Activated CD4-positive, alpha-beta T cell treated with anti-CD3 and anti-CD28 coated beads, Interleukin-2, amount 10 ng/mL, durations not matched to agents 7 days and 5 days (primary cell): ENCODE measurements at places on chromosomes 2 and 18.

DNA sequence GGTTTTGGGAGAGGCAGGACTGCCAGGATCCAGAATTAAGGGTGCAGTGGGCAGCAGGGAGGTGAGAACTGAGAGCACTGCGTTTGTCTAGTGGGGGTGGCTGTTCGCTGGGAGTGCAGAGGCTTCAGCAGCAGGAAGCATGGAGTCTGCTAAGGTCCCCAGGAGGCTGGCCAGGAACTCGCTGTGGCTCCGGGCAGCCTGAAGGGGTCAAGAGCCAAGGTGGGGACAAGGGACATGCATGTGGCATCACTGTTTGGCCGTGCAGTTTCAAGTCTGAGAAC, 43.2 kb upstream of the SEMA4C start:
- DNase-seq = no peak
- H3K4me1 ChIP-seq = peaks cover 57% of the 10 kb centered on the region
- peak overlapping the region; percentile 98 for H3K27ac ChIP-seq
- peak overlapping the region; percentile 71 for H3K4me3 ChIP-seq

DNA sequence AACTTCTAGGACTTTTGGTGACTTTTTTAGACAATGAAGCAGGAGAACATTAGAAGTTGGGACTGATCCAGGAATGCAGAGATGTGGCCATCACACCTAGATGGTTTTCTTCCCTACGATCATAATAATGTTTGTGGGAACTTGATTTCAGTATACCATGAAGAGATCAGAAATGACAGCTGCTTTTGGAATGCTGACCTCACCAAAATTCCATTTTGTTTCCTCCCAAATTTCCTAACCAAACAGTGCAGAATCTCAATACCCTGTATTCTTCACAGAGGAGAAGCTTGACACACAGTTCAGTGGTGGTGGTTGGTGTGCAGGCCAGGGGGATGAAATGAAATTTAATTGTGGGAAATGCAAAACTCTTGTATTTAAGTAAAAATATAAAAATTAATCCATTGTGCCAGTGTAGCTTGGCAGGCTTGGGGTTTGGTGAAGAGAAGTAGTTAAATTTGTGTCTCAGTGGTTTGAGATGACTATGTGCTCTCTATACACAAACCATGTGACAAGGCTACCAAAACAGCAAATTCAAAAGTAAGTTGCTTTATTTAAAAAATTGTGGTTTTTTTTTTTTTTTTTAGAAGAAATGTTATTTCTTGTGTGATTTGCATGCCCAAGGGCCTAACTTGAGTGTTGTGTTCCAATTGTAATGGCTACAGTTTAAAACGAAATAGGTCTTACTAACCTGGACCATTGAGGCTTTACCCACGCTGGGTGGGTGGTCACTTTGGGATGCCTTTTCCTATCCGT, 252.4 kb downstream of the LPIN1 start:
- peaks cover 4% of the 10 kb centered on the region for H3K4me1 ChIP-seq
- H3K27me3 ChIP-seq = peaks cover 25% of the 10 kb centered on the region
- H3K27ac ChIP-seq = no peak overlapping the region
- no peaks in the 10 kb centered on the region for H3K36me3 ChIP-seq

DNA sequence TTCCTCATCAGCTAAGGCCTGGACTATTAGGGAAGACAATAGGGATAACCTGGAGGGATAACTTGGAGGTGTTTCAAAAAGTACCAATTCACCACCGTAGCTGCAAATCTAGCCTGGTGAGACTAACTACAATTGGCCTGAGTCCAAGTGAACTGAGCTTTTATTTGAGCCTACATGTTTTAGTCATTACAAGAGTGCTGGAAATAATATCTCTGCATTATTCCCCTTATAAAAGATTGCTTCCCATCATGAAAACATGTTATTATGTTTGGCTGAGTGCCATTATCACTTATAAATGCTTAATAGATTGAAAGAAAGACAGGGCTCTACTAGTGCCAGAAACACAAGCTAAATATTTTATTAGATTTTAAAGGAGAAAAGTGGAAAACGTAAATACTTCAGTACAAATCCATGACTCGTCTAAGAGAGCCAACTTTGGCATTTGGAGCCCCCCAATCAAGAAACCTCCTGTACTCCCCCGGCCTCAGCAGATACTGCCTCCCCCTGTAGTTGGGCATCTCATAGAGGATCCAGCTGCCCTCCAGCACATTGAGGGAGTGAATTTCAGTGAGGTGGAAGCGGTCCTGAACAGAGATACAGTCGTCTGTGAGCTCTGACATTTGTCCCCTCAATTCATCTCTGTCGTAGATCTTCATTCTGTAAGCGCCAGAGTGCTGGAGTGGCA, 3.6 kb downstream of the CRYGB start:
- H3K27me3 ChIP-seq = no peaks in the 10 kb centered on the region
- H3K27ac ChIP-seq = no peak overlapping the region
- DNase-seq = no peak
- H3K36me3 ChIP-seq = no peaks in the 10 kb centered on the region

GRCh38 chr18:61635901-61636528, 256.8 kb downstream of the RNF152 start:
- no peaks in the 10 kb centered on the region for H3K36me3 ChIP-seq
- no peak overlapping the region for H3K4me3 ChIP-seq
- no peaks in the 10 kb centered on the region for H3K4me1 ChIP-seq
- no peak overlapping the region for H3K27ac ChIP-seq
- peak; percentile 51 for DNase-seq

- no peak overlapping the region for H3K27ac ChIP-seq
- no peak for DNase-seq
- H3K36me3 ChIP-seq = peaks cover 4% of the 10 kb centered on the region
- no peaks in the 10 kb centered on the region for H3K27me3 ChIP-seq
- H3K4me1 ChIP-seq = peaks cover 1% of the 10 kb centered on the region
Measured at GRCh38 chr2:84807063-84807485, 73.8 kb downstream of the TRABD2A start.

DNA sequence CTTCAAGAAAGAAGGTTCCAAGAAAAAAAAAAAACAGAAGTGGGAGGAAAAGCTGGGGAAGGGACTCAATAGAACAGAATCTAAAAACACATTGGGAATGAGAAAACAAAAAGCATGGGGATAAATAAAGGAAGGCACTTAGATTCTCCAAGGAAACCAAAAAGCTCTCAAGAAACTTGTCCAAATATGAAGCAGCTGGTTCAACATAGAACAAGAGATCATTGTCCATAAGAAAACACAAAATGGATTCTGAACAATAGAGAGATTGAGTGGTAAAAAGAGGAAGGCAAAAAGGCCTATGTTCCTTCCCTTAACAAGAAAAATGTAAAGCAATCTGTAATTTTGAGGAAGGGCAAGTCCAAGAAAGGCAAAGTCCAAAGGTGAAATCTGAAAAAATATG, 32.9 kb upstream of the ALK start:
- H3K36me3 ChIP-seq = no peaks in the 10 kb centered on the region
- H3K27ac ChIP-seq = no peak overlapping the region
- no peak for DNase-seq
- no peaks in the 10 kb centered on the region for H3K4me1 ChIP-seq
- peaks cover 4% of the 10 kb centered on the region for H3K27me3 ChIP-seq
- no peak overlapping the region for H3K4me3 ChIP-seq

DNA sequence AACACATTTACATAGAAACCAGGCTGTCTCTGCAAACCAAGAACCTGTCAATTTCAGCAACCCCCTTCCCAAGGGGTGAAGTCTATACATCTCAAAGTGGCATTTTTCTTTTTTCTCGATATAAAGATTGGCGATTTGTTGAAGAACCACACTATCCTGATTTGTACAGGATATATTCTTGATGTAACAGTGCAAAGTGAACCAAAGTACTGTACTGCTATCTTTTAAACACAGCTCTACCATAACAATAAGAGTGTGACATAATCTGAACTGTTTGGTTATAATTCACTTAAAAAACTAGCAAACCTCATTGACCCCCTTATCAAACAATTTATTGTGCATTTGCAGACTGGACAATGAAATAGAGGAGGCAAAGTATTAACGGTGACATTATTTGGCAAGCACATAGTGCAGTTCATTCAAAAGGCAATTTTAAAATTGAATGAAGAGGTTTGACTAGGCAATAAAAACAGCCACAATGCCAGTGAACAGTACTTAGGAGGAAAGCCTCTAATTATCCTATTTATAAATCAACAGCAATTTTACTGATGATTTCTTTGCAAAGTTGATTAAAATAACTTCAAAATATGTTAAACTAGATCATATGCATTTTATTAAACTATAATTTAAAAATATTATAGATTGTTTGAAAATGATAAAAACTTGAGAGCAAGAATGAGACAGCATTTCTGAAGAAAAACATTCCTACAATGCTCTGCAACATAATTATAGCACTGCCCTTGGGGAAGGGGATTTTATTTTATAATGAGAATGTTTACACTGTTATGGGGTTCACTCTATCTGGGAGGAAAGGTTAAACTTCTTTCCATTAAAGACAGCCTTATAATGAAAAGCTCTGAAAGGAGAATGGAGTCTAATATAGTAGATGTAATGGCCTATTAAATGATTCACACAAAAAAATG, 440.9 kb downstream of the ZEB2 start:
- no peaks in the 10 kb centered on the region for H3K36me3 ChIP-seq
- H3K27me3 ChIP-seq = no peaks in the 10 kb centered on the region
- DNase-seq = no peak
- no peaks in the 10 kb centered on the region for H3K4me1 ChIP-seq
- H3K4me3 ChIP-seq = no peak overlapping the region

- no peak for DNase-seq
- H3K27me3 ChIP-seq = no peaks in the 10 kb centered on the region
- no peak overlapping the region for H3K4me3 ChIP-seq
- no peaks in the 10 kb centered on the region for H3K4me1 ChIP-seq
Measured at GRCh38 chr2:49753344-49753985, 599.1 kb upstream of the FSHR start.

GRCh38 chr2:1865716-1866234, 121.5 kb upstream of the PXDN start:
- H3K4me3 ChIP-seq = no peak overlapping the region
- H3K27me3 ChIP-seq = peaks cover 2% of the 10 kb centered on the region
- no peak for DNase-seq
- no peaks in the 10 kb centered on the region for H3K4me1 ChIP-seq
- H3K36me3 ChIP-seq = no peaks in the 10 kb centered on the region
- no peak overlapping the region for H3K27ac ChIP-seq

DNA sequence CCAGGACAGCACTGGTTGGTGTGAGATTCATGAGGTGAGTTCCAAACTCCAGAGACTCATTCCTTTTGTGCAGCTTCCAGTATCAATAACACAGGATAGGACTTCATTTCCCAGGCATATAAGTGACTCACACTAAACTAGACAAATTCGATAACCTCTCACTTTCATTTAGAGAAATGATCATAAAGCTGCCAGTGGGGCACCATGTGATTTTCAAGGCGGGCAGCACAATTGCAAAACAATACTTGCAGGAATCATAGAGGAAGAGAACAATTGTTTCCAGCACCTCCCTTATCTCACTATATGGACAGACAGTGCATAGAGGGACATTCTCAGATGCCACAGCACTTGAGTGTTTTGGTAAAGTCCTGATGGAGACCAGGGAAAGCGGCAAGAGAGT, 31.3 kb upstream of the DNAH7 start:
- no peak for DNase-seq
- no peak overlapping the region for H3K27ac ChIP-seq
- no peaks in the 10 kb centered on the region for H3K27me3 ChIP-seq
- H3K36me3 ChIP-seq = peaks cover 2% of the 10 kb centered on the region
- H3K4me3 ChIP-seq = no peak overlapping the region

- H3K27ac ChIP-seq = no peak overlapping the region
- no peak overlapping the region for H3K4me3 ChIP-seq
- H3K4me1 ChIP-seq = no peaks in the 10 kb centered on the region
- H3K36me3 ChIP-seq = no peaks in the 10 kb centered on the region
- H3K27me3 ChIP-seq = no peaks in the 10 kb centered on the region
Measured at GRCh38 chr2:164760179-164760578, 81.4 kb downstream of the COBLL1 start.

DNA sequence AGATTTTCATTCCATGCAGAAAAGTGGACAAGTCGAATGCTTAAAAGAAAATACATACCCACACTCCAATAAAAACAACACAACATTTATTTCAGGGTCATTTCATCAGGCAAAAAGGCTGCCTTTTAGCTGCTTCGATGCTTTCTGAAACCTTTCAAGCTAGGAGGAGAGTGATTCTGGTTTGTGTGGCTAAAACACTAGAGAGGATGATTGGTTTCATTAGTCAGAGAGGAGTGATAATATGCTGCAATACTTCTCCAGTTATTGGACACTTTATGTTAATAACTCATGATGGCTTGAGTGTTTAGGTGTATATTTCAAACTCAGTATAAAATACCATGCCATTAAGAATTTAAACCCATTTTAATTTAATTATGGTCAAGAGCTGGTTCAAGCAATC, 614.0 kb downstream of the SLC4A3 start:
- H3K36me3 ChIP-seq = no peaks in the 10 kb centered on the region
- DNase-seq = no peak
- H3K27ac ChIP-seq = no peak overlapping the region
- H3K4me1 ChIP-seq = no peaks in the 10 kb centered on the region
- H3K4me3 ChIP-seq = no peak overlapping the region
- no peaks in the 10 kb centered on the region for H3K27me3 ChIP-seq

DNA sequence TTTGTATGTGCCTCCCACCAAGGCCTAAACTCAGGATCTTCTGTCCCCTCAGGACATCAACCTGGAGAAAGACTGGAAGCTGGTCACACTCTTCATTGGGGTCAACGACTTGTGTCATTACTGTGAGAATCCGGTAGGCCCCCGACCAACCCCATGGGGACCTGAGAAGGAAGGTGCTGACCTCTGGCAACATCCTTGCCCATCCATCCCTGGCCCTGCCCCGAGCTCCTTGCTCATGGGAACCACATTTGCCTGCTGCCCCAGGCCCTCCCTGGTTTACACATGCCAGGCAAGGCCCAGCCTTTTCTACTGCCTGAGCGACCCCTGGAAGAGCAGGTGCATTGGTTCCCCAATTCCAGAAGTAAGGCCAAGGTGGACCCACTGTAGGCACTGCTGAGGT, 125.3 kb upstream of the PPP1CB start:
- H3K4me3 ChIP-seq = no peak overlapping the region
- peak overlapping the region; percentile 66 for H3K27ac ChIP-seq
- H3K4me1 ChIP-seq = peaks cover 67% of the 10 kb centered on the region
- H3K27me3 ChIP-seq = no peaks in the 10 kb centered on the region

DNA sequence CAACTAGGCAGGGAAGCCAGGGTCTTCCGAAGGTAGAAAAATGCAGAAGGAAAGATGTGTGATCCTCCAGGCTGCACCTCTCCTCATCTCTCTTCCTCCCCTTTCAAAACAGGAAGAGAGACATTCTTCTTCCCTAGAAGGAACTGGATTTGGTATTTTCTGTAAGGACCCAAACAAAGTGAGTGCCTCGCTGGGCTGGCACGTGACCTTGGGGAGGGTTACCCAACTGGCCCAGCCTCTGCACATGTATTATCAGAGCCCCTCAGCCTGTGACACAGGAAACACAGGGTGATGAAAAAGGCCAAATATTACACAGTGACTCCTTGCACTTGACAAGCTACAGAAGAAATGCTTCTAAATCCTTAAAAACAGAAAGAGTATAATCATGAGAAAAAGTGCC, 2.3 kb downstream of the HJURP start:
- peak overlapping the region; percentile 70 for H3K27ac ChIP-seq
- peaks cover 62% of the 10 kb centered on the region for H3K36me3 ChIP-seq
- peak overlapping the region; percentile 87 for H3K4me3 ChIP-seq
- H3K4me1 ChIP-seq = peaks cover 69% of the 10 kb centered on the region
